Stimulated activated CD8-positive, alpha-beta memory T cell treated with anti-CD3 and anti-CD28 coated beads, Interleukin-7, amount 100 ng/mL, for 48 hours (primary cell): ENCODE measurements at places on chromosomes 5 and 9.

- DNase-seq = no peak
These were observed 203.8 kb downstream of the AUH start for GRCh38 chr9:91157883-91158282.

GRCh38 chr5:112930082-112930344 is 8.0 kb upstream of the REEP5 start:
- DNase-seq = no peak

DNA sequence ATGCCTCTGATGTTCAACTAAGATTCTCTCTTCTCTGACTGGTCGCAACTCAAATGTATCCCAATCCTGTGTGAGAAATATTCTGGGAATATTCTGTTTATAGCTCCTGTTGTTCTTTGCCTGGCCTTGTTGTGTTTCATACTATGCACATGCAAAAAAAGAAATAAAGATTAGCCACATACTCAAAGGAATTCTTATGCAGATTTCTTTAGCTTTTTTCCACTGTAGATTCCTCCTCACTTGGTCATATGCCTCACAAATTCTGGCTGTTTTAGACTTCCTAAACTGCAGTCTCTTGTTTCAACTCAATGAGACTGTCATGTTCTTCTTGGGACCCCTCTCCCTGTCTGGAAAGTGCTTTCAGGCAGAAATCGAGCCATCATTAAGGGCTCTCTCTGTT is 217.5 kb upstream of the SH3GL2 start:
- DNase-seq = no peak

DNA sequence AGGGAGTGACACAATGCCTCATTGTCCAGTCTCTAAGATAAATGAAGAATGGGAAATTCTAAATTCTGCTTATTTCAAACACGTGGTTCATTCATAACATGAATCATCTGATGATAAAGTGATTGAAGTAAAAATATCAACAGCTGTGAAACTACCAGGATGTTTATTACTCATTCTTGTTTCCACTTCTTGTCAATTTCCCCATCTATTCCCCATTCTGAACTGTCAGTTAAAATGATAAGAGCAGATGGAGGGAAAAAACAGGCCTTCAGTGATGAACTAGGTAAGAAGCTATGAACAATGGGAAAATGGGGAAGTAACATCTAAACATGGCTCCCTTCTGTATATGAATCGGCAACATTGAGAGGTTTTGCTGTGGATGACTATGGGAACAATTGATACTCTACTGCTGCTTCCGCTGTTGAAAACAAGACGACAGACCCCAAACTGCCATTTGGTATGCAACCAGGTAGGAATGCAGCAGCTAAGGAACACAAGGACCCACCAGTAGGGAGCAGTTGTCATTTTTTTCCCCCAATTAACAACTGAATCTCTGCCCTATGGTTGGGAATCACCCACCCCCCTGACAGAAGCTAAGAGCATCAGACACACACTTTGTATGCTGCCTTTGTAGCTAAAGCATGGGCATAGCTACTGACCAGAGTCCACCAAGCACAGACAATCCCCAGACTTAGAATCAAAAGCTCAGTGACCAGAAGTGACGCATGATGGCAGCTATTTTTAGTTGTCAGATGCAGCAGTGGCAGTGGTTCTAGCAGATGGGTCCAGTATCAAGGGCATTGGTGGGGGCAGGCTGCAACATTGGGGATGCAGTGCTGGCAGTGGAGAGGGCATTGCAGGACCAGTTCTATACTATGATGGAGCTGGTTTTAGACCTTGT is 52.9 kb upstream of the ZNF366 start:
- DNase-seq = no peak

GRCh38 chr5:95164861-95165260 is 120.0 kb downstream of the MCTP1 start:
- DNase-seq = no peak

- DNase-seq = no peak
These were observed 6.8 kb downstream of the RMI1 start for GRCh38 chr9:83987402-83987791.

DNA sequence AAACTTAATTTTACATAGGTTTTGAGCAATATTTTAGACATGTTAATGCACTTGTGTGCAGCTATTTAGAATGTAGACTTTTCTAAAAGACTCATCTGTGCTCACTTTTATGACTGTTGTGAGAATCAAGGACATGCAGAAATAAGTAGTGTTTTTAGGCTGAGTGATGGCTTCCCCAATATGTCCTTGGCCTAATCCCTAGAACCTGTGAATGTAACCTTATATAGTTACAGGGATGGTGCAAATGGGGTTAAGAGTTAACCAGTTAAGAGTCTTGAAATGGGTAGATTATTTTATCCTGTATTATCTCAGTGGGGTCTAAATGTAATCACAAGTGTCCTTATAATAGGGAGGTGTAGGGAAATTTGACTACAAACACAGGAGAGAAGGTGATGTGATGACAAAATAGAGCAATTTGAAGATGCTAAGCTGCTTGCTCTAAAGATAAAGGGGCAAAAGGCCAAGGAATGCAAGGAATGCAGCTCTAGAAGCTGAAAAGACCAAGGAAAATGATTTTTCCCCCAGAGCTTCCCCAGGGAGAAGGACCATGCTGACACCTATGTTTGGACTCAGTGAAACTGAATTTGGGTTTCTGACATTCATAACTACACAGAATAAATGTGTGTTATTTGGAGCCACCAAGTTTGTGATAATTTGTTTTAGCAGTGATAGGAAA is 298.0 kb upstream of the PAPPA start:
- DNase-seq = no peak

- DNase-seq = no peak
These were observed 23.4 kb upstream of the MACROH2A1 start for GRCh38 chr5:135422419-135422818.

- no peak for DNase-seq
These were observed 270.0 kb downstream of the NSG2 start for GRCh38 chr5:174315471-174315870.

- no peak for DNase-seq
These were observed 98.8 kb upstream of the BASP1 start for GRCh38 chr5:17118631-17119030.

DNA sequence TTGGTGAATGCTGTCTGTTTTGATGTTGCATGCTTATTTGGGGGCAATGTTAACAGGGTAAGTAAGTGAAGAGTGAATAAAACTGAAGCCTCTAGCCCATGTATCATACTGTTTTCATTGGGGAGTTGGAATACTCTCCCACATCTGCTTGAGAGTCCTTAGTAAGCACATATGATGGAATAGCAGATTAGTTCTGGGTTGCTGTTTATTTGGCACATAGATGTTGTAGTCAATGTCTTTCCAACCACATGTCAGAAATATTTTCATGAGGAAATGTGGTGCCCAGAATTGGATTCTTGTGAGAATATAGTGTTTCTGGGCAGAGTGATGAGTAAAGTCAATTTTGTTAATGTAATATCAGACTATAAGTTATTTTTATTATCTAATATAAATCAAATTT is 611.7 kb upstream of the FTMT start:
- DNase-seq = no peak

GRCh38 chr5:54304040-54304439 is 6.3 kb downstream of the ARL15 start:
- DNase-seq = no peak

GRCh38 chr9:38032266-38033110 is 36.5 kb downstream of the SHB start:
- DNase-seq = no peak

- DNase-seq = no peak
These were observed 217.3 kb downstream of the LRRC70 start for GRCh38 chr5:62795926-62796325.

DNA sequence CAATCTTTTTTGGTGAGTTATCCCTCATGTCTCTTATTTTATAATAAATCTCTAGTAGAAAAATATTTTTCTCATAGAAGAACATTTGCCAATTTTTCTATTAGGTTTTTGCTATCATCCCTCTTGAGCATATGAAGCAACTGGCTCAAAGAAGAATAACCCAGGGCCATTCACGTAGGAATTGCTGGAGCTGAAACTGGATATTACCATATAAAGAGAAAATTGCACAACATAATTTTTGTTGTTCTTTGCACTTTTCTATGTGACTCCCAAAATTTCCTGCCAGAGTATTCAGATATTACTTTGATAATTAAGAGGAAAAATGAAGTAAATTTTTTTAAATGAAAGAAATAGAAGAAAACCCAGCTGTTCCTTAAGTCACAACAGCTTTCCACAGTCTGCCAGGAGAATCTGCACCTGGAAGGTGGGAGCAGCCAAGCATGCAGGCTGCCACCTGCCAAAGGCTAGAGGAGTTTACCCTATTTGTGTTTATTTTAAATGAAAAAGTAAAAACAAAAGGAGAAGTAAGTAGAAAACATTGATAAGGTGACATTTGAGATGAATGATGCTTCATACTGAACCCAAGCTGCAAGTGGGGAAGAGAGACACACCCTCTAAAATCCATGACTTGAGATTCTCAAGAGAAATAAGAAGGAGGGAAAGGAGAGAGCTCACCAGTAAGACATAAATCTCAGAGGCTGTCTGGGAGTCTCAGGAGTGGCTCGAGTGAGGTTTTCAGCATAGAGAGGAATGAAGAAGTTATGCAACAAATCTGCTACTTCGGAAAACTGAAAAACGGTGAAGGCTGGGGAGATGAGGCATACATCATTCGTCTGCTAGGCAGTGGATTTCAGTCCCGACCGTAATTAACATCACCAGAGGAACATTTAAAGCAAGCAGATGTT is 31.5 kb upstream of the FREM1 start:
- no peak for DNase-seq

DNA sequence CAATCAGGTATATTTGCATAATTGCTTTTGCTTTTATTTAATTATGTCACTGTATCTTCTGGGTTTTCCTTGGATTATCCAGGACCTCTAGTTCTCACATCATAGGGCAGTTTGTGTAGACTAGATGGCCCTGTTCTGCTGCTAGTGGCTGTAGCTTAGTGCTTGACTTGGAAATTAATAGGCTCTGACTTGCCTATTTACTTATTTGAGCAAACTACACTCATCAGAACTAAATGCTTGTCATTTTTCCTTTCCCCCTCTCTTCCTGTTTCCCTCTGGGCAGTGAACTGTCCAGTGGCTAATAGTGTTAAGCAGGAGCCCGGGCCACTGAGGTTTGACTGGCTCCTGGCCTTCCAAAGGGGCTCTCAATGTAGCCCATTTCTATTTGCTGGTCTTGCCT is 135.7 kb downstream of the MAN2A1 start:
- no peak for DNase-seq

- DNase-seq = no peak
These were observed 279.2 kb downstream of the NSG2 start for GRCh38 chr5:174324680-174325079.

- no peak for DNase-seq
These were observed 12.3 kb upstream of the TRAF1 start for GRCh38 chr9:120938851-120939250.

DNA sequence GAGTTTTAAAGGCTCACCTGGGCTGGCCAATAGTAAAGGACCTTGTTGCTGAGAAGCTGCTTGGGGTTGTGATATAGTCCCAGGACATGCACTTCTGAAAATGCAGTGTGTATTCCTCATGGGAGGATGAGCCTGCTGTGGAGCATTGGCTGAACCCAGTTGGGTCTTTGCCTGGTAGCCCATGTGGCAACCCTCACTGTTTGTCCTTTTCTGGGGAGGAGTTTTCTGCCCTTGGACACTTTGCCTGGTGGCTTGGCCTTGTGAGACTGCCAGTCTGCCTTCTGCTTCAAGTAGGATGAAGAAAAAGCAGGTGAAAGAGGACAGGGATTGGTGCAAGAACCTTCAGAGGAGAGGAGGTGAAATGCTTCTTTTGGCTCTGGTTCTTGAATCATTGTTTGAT is 4.0 kb downstream of the TENT4A start:
- DNase-seq = no peak

GRCh38 chr5:150638053-150638444 is 2.4 kb upstream of the SYNPO start:
- no peak for DNase-seq

- DNase-seq = no peak
These were observed 17.0 kb upstream of the RNF20 start for GRCh38 chr9:101516655-101517054.

DNA sequence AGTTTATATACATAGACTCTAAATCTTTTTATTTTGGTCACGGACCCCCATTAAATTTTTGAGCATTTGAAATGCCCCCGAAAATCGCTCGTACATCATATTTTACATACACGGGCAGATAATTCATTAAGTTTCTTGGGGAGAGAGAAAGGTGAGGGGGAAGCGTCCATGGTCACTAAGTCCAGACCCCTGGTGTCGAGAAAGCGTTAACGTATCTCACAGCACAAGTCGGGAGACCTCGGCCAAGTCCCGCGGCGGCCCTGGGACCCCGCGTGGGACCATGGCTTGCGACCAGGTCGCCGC is 794 bp downstream of the PTBP3 start:
- no peak for DNase-seq

GRCh38 chr5:112732131-112732530 is 5.6 kb upstream of the APC start:
- DNase-seq = no peak

- no peak for DNase-seq
These were observed 131.4 kb downstream of the CCDC192 start for GRCh38 chr5:127834554-127834953.

DNA sequence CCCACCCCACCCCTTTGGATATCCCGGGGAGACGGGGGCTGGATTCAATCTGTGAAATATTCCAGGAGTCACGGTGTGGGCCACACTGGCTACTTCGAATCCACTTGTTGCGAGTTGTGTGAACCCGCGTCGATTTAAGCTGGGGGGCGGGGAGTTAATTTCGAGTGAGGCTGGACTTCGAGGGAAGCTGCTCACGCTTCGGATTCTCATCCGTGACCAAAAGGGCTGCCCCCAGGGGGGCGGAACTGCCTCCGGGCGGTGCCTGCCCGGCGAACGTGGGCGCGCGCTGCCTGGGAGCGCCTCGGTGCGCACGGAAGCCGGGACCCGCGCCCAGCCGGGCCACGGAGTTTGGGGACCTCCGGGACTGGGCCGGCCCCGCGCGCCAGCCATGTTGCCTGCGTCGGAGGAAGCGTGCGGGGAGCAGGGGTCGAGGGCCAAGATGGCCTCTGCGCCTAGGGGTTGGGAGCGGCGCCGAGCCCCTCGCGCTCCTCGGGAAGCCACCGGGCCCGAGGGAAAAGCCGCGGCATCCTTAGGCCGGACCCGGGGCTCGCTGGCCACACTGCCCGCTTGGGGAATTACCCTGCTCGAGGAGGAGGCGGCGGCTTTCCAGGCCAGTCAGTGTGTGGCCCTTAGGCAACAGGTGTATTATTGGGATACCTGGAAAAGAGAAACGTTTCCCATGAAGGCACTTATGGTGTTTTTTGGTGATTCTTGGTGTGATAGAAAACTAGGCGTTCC is 975 bp downstream of the OCLN start:
- DNase-seq = no peak

DNA sequence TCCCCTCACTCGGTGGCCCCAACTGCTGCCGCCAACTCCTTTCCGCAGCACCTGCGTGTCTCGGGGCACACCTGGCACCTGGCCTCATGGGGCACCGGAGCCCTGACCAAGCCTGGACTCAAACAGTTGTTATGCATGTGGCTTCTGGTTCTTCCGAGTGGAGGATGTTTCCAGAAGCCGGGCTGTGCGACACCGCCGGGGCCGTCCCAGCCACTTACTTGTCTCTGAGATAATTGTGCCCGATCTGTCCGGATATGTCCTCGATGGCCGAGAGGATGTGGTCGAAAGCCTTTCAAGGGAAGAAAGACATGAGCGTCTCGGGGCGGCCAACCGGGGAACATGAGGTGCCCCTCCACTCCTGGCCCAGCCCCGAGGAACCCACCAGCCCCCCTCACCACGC is 38.4 kb downstream of the EXOC3 start:
- no peak for DNase-seq

GRCh38 chr5:1800472-1801221 is 560 bp upstream of the NDUFS6 start:
- no peak for DNase-seq
